ENCODE measurements at places on chromosomes 3 and 15. TPM values are rescaled to one million over a fixed set of nuclear protein-coding genes. Genes with fewer than 3 reads are reported as not detected.

TMOD2 gene
- 198 TPM for total RNA-seq

DNA sequence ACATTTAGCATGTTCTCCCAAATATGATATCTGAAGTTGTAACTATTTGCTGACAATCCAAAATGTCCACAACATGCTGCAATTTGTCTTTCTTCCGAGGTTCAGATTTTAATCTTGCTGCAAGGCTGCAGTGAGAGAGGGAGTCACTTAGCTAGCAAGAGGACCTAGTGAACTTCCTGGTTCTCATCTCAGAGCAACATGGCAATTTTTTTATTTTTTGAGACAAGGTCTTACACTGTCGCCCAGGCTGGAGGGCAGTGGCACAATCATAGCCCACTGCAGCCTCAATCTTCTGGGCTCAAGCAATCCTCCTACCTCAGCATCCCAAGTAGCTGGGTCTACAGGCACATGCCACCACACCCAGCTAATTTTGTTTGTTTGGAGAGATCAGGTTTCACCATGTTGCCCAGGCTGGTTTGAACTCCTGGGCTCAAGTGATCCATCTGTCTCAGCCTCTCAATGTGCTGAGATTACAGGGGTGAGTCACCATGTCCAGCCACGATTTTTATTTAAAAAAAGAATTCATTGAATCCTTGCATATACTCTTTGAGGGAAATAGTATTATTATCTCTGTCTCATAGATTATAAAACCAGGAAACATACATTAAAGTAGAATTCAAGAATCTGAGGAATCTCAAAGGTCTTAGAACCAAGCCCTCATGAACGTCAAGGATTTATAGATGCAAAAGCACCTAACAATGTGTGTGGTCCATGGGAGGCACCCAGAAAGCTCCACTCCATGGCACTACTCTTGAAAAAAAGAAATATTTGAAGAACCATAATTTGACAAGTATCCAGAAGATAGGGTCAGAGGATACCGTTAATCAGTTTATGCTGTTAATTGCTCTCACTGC is 9.1 kb downstream of the HDC start:
- DNase-seq = no peak

DNA sequence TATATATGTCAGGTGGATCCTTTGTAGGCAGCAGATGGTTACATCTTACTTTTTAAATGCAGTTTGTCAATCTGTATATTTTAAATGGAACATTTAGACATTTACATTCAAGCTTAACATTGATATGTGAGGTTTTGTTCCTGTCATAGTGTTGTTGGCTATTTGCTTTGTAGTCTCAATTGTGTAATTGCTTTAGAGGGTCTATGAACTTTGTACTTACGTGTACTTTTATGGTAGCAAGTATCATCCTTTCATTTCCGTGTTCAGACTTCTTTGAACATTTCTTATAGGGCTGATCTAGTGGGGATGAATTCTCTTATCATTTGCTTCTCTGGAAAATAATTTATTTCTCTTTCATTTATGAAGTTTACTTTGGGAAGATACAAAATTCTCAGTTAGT is 656.0 kb downstream of the OTOL1 start:
- no peak for DNase-seq

DNA sequence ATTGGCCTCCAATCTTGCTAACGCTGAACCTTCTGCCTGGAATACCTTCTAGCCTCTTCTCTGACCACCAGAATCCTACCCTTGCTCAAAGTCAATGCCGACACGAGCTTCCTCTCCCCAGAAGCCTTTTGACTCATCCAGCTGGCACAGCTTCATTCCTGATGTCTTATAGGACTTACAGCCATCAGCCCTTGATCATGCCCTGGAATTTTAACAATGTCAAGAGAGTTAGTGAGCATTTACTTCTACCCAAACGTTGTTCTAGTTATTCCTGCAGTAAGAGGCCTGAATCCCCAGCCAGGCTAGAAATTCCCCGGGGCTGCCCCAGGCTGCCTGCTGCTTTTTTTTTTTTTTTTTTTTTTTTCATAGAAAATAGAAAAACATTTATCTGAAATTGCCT is 3.9 kb downstream of the CYP1A2 start:
- no peak for DNase-seq

GRCh38 chr3:194395212-194395611 is 3.9 kb downstream of the GP5 start:
- no peak for DNase-seq
